ENCODE measurements at places on chromosomes 12 and 14.

GRCh38 chr14:79418649-79419415, 792.5 kb downstream of the DIO2 start:
- no peak for DNase-seq

GRCh38 chr14:25461780-25462179, 411.8 kb upstream of the STXBP6 start:
- no peak for DNase-seq

- DNase-seq: no peak
Measured at GRCh38 chr12:3341594-3341993, 149.4 kb upstream of the PRMT8 start.

DNA sequence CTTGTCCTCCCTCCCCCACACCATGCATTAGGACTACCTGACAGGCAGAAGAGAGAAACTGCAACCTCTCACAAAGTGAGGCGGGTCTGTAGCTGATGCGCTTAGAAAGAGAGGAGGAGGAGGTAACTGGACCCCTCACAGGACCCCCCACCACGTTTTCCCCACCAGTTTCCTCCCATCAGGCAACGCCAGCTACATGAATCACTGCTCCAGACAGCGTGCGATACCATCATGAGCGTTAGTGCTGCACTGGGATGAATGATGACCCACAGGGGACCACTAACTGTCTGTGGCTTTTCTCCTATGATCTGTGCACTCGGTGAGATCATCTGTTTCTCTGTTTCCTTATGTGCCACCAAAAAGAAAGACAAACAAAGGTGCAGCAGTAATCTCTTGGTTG, 77.7 kb downstream of the KCNK10 start:
- no peak for DNase-seq

All from activated CD4-positive, alpha-beta T cell treated with anti-CD3 and anti-CD28 coated beads, Interleukin-2, Interleukin-6, amounts not matched to agents 100 ng/mL and 50 ng/mL, durations not matched to agents 16 hours and 8 hours (primary cell).